ENCODE measurements at places on chromosomes 5 and 9.
A peak's percentile ranks its signal among the peaks of the same experiment; 100 is the strongest.

DNA sequence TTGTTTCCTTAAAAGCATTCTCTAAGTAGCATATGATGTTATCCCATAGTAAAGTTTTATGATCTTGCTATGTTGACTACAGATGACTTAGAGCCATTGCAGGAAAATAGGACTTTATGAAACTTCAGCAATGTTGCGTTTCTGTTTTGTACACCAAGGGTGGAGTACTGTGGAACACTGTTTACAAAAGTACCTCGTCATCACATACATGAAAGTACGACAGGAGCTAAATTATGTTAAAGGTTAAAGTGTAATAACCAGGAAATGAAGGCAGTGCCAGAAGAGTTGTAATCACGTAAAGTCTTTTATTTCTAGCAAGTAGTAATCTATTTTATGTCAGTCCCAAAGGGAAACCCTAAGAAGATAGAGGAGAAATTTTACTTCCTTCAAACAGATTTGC lies 50.9 kb downstream of the C9orf85 start:
- no peak for DNase-seq

DNA sequence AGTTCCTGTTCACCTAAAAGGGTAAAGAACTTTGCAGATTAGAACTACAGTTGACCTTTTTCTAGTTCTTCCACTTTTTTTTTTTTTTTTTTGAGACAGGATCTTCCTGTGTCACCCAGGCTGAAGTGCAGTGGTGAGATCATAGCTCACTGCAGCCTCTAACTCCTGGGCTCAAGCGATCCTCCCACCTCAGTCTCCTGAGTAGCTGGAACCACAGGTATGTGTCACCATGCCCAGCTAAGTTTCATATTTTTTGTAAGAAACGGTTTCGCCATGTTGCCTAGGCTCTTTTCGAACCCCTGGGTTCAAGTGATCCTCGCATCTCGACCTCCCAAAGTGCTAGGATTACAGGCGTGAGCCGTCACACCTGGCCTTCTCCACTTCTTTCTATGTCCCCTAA lies 39.7 kb upstream of the TNFAIP8 start:
- no peak for DNase-seq

- DNase-seq = no peak
Measured at GRCh38 chr5:60330236-60330635, 369.7 kb downstream of the DEPDC1B start.

GRCh38 chr5:159157552-159157951 lies 51.8 kb downstream of the RNF145 start:
- no peak for DNase-seq

- DNase-seq = no peak
Measured at GRCh38 chr5:10434392-10434791, 7.3 kb upstream of the ROPN1L start.

DNA sequence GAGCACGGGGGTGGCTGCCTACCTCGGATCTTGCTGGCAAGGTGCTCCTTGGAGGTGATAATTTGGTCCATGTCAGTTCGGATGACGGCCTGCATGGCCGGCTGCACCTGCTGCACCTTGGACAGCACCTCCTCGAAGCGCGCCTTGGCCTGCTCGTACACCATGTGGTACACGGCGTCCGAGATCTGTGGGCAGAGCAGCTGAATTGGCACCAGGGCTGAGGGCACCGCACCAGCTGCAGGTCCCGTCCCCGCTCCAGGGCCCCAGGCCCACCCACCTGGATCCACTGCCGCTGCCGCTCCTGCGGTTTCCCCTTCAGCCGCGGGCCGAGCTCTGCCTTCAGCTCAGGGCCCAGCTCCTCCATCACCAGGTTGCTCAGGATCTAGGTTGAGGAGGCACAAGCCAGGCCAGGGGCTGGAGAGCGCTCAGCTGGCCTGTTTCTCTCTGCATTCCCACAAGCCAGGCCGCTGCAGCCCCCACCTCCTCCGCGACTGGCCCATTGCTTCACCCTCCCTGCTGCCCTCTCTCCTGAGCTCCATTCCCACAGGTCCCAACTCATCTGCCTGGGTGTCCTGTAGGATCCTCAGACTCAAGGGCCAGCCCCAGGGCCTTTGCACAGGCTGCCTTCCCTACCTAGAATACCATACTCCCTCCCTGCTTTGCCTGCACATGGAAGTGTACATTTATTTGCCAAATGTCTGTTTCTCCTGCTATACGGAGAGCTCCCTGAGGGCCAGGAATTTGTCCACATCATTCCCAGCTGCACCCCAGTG lies 65.7 kb downstream of the LRSAM1 start:
- no peak for DNase-seq

DNA sequence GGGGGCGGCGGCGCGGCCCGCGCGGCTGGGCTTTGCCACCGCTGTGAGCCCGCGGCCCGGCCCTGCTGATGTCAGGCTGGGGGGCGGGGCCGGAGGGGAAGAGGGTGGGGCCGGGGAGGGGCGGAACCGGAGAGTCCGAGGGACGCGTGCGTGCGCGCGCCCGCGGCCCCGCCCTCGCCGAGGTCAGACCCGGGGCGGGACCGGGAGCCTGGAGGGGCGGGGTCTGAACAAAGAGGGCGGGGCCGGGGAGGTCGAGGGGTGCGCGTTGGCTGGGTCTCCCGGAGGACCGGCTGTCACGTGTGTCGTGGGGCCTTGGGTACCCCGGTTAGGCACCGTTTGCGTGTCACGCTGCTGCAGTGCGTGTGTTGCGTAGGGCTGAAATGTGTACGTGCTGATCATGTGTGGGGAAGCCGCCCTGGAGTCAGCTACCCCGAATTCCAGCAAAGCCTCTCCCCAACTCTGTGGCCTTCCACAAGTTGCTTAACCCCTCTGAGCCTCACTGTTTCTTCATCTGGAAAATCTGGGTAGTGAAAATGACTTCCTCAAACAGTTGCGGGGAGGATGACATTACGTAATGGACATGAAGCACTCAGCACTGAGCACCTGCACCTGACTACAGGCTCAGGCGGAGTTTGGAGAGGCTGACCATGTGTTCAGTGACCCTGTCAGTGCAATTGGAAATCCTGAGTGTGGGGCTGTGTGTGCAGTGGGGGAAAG lies at the start of gene RALGDS:
Gene RALGDS, minus strand, starts transcription at position 43 of the 717 bp plus-strand sequence. CDS start 86 bp downstream, outside the sequence.
- peak; percentile 85 for DNase-seq

DNA sequence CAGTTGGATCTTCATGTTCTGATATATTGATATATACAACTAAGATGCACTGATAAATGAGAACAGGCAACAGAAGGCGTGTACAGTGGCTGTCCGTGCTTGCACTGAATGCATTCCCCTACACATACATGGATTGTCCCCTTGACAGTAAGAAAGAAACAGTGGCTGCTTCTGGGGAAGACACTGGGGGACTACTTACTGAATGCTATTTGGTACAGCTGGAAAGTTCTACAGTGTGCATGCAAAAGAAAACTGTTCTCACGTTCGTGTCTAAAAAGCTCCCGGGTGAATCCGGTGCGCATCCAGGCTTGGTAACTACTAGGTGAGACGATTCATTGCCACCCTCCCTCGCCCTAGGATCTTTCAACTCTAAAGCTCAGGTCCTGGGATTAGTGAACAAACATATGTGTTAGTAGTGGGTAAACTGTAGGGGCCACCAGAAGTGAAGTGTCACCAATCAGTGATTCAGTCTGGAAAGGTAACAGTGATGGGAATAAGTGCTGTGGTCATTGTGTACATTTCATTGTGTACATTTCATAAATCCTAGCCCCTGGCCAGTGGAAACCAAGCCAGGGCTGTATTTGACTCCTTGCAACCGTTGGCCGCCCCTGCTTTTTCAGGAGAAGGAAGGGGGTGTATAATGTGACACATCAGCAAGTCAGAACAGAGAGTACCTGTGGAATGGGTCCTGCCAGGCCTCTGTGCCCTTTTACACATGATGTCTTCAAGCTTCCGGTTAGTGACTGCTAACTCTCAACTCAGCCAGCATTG lies 46.3 kb upstream of the BOD1 start:
- no peak for DNase-seq

- DNase-seq = no peak
Measured at GRCh38 chr9:121764371-121764730, 112.9 kb downstream of the DAB2IP start.

- no peak for DNase-seq
Measured at GRCh38 chr5:102778478-102778877, 23.4 kb downstream of the PAM start.

GRCh38 chr9:119453980-119454379 lies 84.7 kb upstream of the BRINP1 start:
- no peak for DNase-seq

DNA sequence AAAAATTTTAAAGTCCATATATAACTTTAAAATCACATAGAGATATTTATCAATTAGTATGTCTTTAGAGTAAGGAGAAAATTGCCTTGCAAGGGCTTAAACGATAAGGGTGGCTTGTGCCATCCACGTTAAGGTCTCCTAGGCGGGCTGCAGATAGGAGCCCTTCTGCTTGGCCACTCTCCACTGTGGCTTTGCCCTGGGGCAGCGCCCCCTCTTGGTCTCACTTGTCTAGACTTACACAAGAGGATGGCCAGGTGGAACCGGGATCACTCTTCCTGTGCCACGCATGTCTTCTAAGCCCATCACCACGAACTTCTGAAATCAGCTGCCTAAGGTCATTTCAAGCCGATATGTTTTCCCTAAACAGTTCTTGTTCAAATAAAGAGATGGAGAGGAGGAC lies 2.9 kb downstream of the FPGS start:
- DNase-seq = no peak

DNA sequence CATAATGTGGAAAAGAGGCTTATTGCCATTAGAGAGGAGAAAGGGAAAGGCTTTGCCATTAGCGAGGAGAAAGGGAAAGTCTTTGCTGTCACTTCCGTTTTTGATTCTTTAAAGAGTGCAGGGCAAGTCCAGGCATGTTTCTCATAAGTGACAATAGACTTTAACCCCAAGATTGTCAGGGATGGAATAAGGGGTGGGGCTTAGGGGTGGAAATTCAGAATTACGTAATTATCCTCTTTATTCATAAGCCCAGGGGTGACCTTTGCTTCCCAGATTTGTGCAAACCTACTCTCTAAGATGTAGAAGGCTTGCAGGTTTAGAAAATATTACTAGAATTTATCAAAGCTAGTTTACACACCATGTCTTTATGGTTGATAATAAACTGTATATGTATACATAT lies 2.3 kb upstream of the PLK2 start:
- no peak for DNase-seq

DNA sequence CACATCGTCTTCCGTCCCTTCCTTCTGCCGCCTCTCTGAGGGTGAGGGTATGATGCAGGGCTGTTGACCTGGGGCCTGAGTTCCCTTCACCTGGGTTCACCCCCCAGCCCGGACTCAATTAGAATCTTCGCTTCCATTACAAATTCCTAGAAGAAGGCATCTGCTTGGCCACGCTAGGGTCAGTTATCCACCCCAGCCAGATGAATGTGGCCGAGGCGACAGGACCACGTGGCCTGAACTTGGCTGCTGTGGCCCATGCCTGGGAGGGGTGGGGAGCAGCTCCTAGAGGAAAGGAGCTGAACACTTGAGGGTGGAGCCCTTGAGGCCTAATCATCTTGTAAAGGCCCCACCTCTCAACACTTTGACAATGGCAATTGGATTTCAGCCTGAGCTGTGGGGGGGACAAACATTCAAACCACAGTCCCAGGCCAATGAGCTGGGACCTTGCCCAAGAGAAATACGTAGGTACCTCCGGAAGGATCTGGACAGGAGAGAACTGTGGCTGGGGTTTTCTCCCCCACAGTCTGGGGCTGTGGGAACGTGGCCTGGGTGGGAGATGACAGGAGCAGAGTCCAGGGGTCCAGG lies 90.6 kb upstream of the ADAMTS2 start:
- no peak for DNase-seq

GRCh38 chr9:37290940-37291485 lies 131.5 kb upstream of the GRHPR start:
- DNase-seq = no peak

GRCh38 chr9:127979333-127980059 lies 1.3 kb downstream of the EEIG1 start:
- DNase-seq = no peak

DNA sequence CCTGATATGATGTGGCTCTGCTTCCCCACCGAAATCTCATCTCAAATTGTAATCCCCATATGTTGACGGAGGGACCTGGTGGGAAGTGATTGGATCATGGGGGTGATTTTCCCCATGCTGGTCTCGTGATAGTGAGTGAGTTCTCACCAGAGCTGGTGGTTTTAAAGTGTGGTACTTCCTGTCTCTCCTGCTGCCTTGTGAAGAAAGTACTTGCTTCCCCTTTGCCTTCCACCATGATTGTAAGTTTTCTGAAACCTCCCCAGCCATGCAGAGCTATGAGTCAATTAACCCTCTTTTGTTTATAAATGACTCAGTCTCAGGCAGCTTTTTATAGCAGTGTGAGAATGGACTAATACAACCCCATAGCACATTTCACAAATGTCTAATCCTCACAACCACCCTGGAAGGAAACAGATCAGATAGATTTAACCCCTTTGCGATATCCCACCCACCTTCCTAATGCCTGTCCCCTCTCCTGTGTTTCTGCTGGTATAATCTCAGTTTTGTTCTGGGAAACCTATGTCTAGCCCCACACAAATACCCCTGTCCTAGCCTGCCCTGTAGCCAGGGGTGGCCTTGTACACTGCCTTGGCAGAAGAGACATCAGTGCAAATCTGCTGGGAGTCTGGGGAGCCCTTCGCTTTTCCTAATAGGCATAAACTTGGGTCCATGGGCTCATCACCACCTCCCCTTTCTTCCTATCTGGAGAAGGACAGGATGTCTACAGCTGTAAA lies 157.0 kb upstream of the RAI14 start:
- peak; percentile 4 for DNase-seq

- no peak for DNase-seq
Measured at GRCh38 chr9:20236676-20237075, 385.6 kb downstream of the MLLT3 start.

GRCh38 chr5:172342918-172343317 lies 59.4 kb upstream of the UBTD2 start:
- no peak for DNase-seq

DNA sequence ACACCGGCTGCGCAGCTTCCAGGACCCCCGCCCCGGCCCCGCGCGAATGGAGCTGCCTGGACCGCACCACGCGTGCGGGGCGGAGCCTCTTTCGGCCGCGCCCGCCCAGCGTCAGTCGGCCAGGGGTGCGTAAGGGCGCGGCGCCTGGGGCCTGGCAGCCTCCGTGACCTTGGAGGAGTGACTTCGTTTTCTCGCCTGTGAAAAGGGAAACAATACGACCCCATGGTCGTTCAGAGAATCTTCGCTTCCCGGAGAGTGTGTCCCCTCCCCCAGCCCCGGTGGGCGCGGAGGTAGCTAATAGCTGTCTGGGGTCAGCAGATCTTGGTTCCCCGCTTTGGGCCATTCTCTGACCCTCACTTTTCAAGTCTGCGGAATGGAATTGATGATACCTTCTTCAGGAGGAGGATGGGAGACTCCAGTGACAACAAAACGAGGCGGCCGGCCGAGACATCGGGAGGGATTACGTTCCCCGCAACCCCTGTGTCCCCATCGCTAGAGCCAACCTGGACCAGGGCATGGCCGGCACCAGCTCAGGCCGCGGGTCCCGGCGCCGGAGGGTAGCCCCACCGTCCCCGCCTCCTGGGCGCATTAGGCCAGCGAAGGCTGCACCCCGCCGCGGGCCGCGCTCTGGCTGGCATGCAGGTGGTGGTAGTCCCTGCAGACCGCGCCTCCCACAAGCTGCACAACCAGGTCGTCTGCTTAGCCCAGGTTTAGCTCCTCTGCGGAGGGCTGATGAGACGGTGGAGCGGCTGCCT lies 5.5 kb upstream of the CDHR2 start:
- no peak for DNase-seq

GRCh38 chr5:10534561-10535530 lies 29.0 kb upstream of the ANKRD33B start:
- no peak for DNase-seq

GRCh38 chr9:137174722-137175293 lies 3.0 kb upstream of the TMEM210 start:
- DNase-seq = no peak

Data from stimulated activated CD8-positive, alpha-beta memory T cell treated with anti-CD3 and anti-CD28 coated beads, Interleukin-12 subunit alpha, Interleukin-12 subunit beta, amount 100 ng/mL, for 1 hour (primary cell).